ENCODE measurements at places on chromosomes 2 and 18.

GRCh38 chr2:239070466-239070865 lies 222.6 kb downstream of the TWIST2 start:
- ATAC-seq, result no peak

DNA sequence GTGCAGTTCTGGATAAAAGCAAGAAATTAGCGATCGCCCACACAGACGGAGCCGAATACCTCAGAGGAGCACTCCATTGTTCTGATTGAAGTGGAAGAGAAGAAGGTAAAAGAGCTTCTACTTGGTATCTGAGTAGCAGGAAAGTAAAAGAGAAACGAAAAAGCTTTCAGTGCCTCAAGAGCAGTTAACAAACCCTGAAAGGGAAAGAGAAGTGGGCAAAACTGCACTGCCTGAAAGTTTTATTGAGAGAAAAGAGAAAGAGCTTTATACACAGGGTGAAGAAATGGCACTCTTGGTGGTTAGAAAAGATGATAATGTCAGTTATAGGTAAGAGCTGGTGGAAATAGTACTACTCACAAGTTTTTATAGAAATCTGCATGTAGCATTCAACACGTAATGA lies 192.8 kb downstream of the CDCA7 start:
- ATAC-seq, result no peak

DNA sequence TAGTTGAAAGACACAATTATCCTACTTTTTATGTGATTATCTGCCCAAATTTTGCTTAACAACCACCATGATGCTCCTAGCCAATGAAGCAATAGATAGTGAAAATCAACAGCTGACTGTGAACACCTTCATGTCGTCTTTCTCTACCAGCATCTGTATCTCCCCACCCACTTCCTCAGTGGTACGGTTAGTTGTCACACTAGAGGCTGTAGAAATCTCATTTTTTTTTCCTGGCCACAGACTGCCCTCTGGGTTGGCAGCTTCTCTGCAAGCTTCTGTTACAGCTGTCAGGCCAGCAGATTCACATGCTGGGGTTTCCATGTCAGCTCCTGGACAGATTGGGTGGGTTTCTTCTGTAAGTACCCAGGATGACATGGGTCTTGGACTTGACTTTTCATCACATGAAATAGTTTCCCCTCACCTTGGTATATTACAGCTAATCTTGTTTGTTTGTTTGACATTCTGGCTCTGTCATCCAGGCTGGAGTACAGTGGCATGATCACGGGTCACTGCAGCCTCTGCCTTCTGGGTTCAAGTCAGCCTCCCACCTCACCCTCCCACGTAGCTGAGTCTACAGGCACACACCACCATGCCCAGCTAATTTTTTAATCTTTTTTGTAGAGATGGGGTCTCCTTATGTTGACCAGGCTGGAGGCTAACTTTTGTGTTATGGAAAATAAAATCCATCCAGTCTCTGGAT lies 24.3 kb downstream of the STAT4 start:
- ATAC-seq, result no peak

- ATAC-seq, result no peak
Measured at GRCh38 chr2:176407706-176408105, 138.5 kb downstream of the MTX2 start.

GRCh38 chr18:53375621-53376020 lies 848.8 kb downstream of the MBD2 start:
- ATAC-seq, result no peak

- ATAC-seq, result no peak
Measured at GRCh38 chr2:64867253-64867996, 121.8 kb upstream of the SLC1A4 start.

DNA sequence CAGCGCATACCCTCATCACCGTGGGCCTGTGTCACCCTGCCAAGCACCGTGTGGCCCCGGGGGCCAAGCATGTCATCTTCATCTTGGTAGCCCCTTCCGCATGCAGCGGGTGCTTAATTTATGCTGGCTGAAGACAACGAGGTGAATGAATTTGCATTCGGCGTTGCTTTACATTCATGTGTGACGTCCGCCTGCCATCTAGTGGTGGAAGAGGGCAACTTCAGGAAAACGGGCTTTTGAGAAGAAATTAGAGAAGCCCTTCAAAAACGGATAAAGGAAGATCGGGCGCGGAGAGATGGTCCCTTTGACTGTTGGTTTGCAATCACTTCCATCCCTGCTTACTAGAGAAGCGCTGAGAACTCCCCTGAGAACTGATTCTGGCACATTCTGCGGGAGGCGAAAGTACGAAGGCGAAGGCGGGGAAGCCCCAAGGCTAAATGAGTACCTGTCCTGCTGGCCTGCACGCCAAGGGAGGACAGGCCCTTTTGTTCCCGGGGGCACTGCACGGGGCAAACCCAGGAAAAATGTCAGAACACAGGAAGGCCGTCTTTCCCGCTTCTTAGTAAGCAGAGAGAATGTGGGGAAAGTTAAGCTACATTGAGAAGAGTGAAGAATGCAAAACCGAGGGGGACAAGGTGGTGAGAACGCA lies 145.9 kb downstream of the ZNF516 start:
- peak; percentile 48 for ATAC-seq

DNA sequence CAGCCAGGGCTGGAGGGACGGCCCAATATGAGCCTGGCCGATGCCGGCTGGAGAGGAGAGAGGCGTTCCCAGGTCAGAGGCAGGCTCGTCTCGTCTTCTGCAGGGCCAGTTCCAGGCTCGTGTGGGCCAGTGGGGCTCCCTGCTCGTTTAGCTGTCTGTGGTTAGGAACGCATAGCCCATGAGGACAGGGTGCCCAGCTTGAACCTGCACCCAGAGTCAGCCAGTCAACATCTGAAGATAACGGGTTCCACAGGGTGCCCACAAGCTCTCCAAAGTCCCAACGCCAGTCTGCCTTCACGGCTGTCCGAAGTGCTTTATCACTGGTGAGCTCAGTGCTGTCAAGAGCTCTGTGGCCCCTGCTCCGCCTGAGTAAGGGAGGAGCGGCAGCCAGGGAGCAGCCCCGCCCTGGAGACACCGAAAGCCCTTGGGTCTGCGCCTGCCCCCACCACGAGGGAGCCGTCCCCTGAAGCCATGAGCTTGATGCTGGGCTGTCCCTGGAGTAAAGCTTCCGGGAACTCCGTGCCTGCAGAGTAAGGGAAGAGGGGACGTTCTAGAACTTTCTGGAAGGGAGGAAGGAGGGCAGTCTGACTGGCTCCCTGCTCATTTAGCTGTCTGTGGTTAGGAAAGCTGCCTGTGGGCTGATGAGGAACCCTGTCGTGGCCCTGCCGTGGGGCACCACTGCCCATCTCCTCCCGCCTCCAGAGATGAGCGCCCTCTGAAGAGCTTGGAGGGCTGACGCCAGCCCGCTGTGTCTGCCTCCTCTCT lies 2.7 kb upstream of the HSBP1L1 start:
- ATAC-seq, result peak; percentile 64

GRCh38 chr2:186746584-186746983 lies 52.7 kb downstream of the FAM171B start:
- no peak for ATAC-seq

GRCh38 chr18:45974088-45974536 lies 7.0 kb upstream of the EPG5 start:
- ATAC-seq, result peak; percentile 85

DNA sequence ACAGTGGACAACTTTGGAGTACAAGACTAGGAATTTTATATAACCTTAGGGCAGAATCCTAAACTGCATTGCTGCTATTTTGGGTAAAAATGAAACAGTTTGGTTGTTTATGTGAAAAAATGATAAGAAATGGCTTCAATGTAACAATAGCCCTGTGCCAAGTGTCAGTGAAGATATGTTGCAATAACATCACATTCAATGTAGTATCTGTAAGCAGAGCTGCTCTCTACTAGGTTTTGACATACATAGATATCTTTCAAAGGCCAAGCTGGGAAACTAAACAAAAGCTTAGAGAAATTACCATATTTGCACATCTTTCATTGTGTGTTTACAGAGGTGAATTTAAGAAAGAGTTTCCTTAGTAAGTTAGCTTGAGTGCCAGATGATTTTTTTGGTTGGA lies 135.0 kb upstream of the DOK6 start:
- no peak for ATAC-seq

GRCh38 chr2:152402780-152403759 lies 68.1 kb downstream of the FMNL2 start:
- no peak for ATAC-seq

- no peak for ATAC-seq
Measured at GRCh38 chr18:74190086-74190485, 41.8 kb downstream of the TIMM21 start.

GRCh38 chr2:47049502-47049901 lies 105.6 kb downstream of the STPG4 start:
- no peak for ATAC-seq

GRCh38 chr18:24726727-24727492 lies 266.5 kb downstream of the HRH4 start:
- ATAC-seq, result no peak

- peak; percentile 30 for ATAC-seq
Measured at GRCh38 chr2:23554054-23554697, 169.2 kb downstream of the KLHL29 start.

DNA sequence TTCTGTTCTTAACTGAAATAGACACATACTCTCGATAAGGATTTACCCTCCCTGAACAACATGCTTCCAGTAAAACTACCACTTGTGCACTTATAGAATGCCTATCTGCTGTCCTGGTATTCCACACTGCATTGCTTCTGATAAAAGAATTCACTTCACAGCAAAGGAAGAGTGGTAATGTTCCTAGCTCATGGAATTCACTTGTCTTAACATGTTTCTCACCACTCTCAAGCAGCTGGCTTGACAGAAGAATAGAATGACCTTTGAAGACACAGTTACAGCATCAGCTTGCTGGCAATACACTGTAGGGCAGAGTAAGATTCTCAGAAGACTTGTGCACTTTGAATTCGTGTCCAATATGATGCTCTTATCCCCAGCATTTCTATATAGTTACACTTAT lies 524.1 kb upstream of the CNTNAP5 start:
- no peak for ATAC-seq

DNA sequence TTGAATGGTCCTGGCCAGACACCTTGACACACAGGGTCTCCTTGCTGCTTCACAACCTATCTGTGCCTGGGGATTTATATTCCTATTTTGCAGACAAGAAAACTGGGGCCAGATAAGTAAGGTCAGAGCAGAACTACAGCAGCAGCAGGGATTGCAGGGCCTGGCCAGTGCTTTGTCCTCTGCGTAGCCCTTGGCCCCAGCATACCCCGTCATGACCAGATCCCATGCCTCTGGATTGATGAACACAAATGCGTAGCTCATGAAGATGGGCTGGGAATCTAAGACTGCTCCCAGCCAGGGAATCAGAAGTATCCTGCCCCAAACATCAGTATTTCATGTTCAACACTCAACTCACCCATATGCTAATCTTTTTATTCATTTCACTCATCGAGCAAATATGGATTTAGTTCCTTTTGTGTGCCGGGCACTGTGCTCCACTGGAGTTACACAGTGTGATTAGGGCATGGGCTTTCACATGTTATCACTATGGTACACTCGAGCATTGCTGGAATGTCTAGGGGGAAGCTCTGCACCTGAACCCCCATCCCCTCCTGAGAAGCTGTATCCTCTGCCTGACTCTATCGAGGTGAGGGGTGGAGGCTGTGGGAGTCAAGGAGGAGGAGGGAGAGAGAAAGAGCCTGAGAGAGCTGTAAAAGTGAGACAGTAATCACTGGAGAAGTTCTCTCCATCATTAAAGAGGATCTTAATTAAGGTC lies 143.3 kb downstream of the CYP26B1 start:
- ATAC-seq, result no peak

Data from esophagus mucosa (tissue), 1 donor.